ENCODE measurements at places on chromosomes 3 and 15. TPM values are rescaled to one million over a fixed set of nuclear protein-coding genes. Genes with fewer than 3 reads are reported as not detected.

GRCh38 chr3:141303481-141304223 is 64.7 kb upstream of the ZBTB38 start:
- DNase-seq, result peak; percentile 33
- H3K27me3 ChIP-seq, result peaks cover 28% of the 10 kb centered on the region
- H3K27ac ChIP-seq, result no peak overlapping the region
- H3K4me3 ChIP-seq, result no peak overlapping the region
- H3K4me1 ChIP-seq, result peaks cover 4% of the 10 kb centered on the region

- H3K4me3 ChIP-seq, result no peak overlapping the region
- DNase-seq, result no peak
- no peaks in the 10 kb centered on the region for H3K27me3 ChIP-seq
- no peak overlapping the region for H3K27ac ChIP-seq
Observed at GRCh38 chr15:60425461-60425860, 27.7 kb upstream of the ANXA2 start.

DNA sequence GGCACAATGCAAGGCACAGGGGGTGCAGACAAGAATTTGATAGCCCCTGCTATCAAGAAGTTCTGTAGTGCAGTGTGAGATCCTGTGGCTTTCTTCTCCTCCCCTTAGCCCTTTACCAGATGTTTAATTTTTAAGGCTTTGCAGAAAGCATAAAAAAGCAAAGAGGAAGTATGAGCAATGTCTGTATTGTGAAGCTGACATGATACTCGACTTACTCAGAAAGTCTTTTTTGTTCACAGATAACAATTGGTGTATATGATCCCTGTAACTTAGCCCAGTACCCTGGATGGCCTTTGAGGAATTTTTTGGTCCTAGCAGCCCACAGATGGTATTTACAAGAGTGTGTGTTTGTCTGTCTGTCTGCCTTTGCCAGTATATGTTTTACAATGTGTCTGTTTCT is 58.9 kb downstream of the ATG7 start:
- DNase-seq, result no peak
- no peaks in the 10 kb centered on the region for H3K27me3 ChIP-seq
- no peaks in the 10 kb centered on the region for H3K4me1 ChIP-seq
- no peak overlapping the region for H3K4me3 ChIP-seq
- H3K27ac ChIP-seq, result no peak overlapping the region

GRCh38 chr15:62444104-62445022 is 279.3 kb upstream of the C2CD4B start:
- H3K36me3 ChIP-seq, result no peaks in the 10 kb centered on the region
- H3K4me3 ChIP-seq, result no peak overlapping the region
- no peak for DNase-seq
- H3K27me3 ChIP-seq, result no peaks in the 10 kb centered on the region

- peak; percentile 22 for DNase-seq
- no peaks in the 10 kb centered on the region for H3K36me3 ChIP-seq
- H3K4me1 ChIP-seq, result peaks cover 61% of the 10 kb centered on the region
- H3K27ac ChIP-seq, result no peak overlapping the region
- H3K4me3 ChIP-seq, result peak overlapping the region; percentile 85
Observed at GRCh38 chr3:99637368-99638111, 854 bp upstream of the COL8A1 start.

DNA sequence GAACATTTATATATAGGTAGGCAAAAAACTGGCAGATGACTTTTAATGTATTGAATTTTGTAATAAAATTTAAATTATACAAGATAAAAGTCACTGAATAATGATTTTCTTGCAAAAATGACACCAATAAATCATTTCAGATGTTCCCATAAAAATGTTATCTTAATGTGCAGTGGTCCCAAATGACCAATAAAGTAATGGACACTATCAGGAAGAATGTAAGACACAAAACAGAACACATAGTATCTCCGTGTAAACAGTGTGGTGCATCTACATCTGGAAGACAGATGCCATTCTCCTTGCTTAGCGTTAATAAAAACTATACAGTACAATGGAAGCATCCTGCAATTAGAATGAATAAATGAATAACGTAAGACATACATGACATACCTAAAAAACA is 41.5 kb downstream of the FGF7 start:
- H3K4me1 ChIP-seq, result no peaks in the 10 kb centered on the region
- no peaks in the 10 kb centered on the region for H3K27me3 ChIP-seq
- no peaks in the 10 kb centered on the region for H3K36me3 ChIP-seq
- no peak overlapping the region for H3K27ac ChIP-seq

DNA sequence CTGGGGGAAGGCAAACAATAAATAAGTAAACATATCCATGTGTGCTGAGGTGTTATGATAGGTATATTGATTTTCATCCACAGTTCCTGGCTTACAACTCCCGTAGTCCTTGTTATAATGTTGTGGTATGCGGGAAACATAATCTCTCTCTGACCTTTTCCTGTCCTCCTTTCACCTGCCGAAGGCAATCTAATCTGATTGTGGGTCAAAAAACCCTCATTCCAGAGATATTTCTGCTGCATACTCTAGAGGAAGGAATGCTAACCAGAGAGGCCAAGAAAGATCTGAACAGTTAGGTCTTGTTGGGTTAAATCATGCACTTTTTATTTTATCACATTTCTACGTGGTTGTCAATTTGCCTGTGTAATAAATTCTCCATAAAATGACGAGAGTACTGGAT is 383.6 kb upstream of the SEMA6D start:
- DNase-seq, result no peak
- no peak overlapping the region for H3K27ac ChIP-seq
- H3K4me3 ChIP-seq, result no peak overlapping the region
- H3K4me1 ChIP-seq, result peaks cover 12% of the 10 kb centered on the region
- H3K36me3 ChIP-seq, result no peaks in the 10 kb centered on the region
- peaks cover 6% of the 10 kb centered on the region for H3K27me3 ChIP-seq

GRCh38 chr3:42588625-42589024 is 2.0 kb upstream of the SS18L2 start:
- no peaks in the 10 kb centered on the region for H3K27me3 ChIP-seq
- H3K36me3 ChIP-seq, result peaks cover 19% of the 10 kb centered on the region
- no peak for DNase-seq
- H3K4me3 ChIP-seq, result no peak overlapping the region
- H3K27ac ChIP-seq, result no peak overlapping the region

DNA sequence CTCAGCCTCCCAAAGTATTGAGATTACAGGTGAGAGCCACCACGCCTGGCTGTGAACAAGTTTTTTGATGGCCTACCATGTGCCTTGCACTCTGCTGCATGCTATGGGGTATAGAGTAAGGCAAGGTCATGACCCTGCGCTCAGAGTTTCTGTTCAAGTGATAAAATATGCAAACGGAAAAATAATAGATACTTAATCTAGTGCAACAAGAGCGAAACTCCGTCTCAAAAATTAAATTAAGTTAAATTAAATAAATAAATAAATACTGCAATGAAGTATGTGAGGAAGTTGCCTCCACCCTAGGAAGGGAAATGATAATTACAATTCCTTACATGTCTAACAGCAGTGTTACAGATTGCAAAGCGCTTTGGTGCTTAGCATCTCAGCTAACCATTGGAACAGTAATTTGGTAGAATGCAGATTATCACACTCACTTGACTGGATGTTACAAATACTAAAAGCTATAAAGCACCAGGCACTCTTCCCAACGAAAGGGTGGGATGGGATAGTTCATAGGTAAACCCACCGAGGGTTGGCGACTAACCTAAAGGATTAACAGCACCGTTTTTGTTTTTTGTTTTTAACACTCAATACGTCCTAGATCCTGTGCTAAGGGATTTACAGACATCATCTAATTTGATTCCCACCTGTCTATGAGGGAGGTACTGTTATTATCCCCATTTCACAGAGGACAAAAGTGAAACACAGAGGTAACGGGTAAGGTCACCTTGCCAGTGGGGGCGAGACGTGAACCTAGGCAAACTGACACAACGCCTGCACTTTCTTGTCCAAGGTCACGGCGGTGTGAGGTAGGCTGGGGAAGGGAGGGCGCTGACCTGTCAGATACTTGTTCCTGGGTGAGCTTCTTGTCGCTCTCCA is 793 bp upstream of the FANCD2 start:
- peak overlapping the region; percentile 98 for H3K4me3 ChIP-seq
- no peak for DNase-seq
- H3K27me3 ChIP-seq, result no peaks in the 10 kb centered on the region
- peaks cover 6% of the 10 kb centered on the region for H3K4me1 ChIP-seq
- peak overlapping the region; percentile 97 for H3K27ac ChIP-seq
- peaks cover 33% of the 10 kb centered on the region for H3K36me3 ChIP-seq

DNA sequence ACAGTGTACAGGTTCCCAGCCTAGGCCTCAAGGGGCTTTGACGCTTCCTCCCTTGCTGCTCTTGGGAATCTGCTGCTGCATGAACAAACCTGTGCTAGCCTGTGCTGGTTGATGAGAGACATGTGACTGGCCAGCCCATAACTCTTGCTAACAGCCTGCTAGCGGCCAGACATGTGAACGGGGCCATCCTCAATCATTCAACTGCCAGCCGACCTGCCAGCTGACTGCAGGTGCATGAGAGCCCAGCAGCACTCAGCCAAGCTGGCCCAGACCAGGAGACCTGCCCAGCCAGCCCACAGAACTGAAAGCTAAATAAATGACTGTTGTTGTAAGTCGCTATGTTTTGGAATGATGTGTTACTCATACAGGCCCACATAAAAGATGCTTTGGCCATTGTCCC is 82.4 kb upstream of the DLG1 start:
- peaks cover 9% of the 10 kb centered on the region for H3K4me1 ChIP-seq
- no peak for DNase-seq

GRCh38 chr3:157088601-157089454 is 71.1 kb downstream of the CCNL1 start:
- DNase-seq, result peak; percentile 94
- peaks cover 43% of the 10 kb centered on the region for H3K4me1 ChIP-seq
- H3K4me3 ChIP-seq, result peak overlapping the region; percentile 64
- H3K27ac ChIP-seq, result peak overlapping the region; percentile 92

DNA sequence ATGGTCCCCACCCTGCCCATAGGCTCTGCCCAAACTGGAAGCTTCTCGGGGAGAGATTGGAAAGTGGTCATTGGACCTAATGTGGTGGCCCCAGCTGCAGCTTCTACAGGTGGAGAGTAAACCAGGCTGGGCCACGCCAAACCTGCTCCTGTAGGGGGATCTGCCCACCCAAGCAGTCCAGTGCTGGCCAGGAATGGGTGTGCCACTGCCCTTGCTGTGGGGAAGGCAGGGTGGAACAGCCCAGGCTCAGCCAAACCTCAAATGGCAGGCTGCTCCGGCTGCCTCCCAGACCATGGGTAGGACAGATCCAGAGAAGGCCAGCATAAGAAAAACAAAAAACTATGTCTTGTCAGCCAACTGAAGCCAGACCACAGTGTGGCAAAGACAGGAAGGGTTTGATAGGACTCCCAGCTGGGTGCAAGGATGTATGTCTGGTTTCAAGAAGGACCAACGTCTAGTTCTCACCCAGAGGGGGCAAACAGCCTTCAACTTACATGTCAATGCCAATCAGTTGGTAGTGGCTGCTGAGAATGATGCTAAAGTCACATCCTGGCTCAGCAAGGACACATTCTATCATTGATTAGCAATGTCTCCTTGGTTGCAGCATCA is 267.3 kb downstream of the UACA start:
- no peaks in the 10 kb centered on the region for H3K27me3 ChIP-seq
- H3K4me1 ChIP-seq, result peaks cover 5% of the 10 kb centered on the region
- no peak overlapping the region for H3K4me3 ChIP-seq

- peaks cover 23% of the 10 kb centered on the region for H3K4me1 ChIP-seq
- H3K36me3 ChIP-seq, result peaks cover 37% of the 10 kb centered on the region
- peaks cover 8% of the 10 kb centered on the region for H3K27me3 ChIP-seq
- H3K4me3 ChIP-seq, result no peak overlapping the region
- no peak for DNase-seq
- H3K27ac ChIP-seq, result peak overlapping the region; percentile 91
Observed at GRCh38 chr15:84638103-84638502, 16.0 kb downstream of the WDR73 start.

GRCh38 chr3:46576879-46577278 is 10.8 kb upstream of the LRRC2 start:
- H3K4me3 ChIP-seq, result peak overlapping the region; percentile 86
- no peaks in the 10 kb centered on the region for H3K27me3 ChIP-seq
- peak; percentile 82 for DNase-seq
- H3K36me3 ChIP-seq, result peaks cover 43% of the 10 kb centered on the region
- H3K27ac ChIP-seq, result peak overlapping the region; percentile 100
- H3K4me1 ChIP-seq, result peaks cover 66% of the 10 kb centered on the region

DNA sequence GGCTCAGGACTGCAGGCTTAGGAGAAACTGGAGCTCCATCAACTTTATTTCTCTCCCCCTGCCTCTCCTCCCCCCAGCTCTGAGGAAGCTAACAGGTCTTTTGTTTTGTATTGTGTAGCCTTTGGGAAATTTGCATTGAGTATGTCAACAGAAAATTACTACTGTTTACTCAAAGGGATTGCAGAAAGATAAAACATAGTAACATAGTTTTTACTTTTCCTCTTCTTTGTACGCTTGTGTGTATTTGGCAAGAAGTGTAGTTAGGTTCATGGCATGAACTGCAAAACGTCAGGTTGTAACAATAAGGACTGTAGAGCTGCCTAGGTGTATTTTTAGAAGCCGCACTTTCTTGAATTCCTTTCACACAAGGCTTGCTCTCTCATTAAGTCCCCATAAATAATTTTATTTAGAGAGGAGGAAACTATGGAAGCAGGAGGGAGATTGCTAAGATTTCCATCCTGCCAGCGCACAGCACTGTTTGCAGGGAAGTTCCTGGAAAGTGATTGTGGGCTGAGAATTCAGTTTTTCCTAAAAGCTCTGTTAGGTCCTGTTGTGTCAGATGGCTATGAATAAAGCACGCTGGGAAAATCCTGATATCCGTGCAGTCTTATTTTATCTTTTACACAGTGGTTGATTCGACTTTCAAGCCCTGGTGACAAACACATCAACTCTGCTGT is 21.1 kb upstream of the SATB1 start:
- H3K27me3 ChIP-seq, result peaks cover 12% of the 10 kb centered on the region
- H3K27ac ChIP-seq, result peak overlapping the region; percentile 64
- H3K4me3 ChIP-seq, result peak overlapping the region; percentile 87
- peaks cover 33% of the 10 kb centered on the region for H3K4me1 ChIP-seq

ARGFX gene
- not detected for total RNA-seq

XCR1 gene
- total RNA-seq, result 0.02 TPM

ABHD6 gene
- total RNA-seq, result 6.3 TPM

RASGRF1 gene
- total RNA-seq, result 0.85 TPM

OCA2 gene
- total RNA-seq, result 0.27 TPM

ZIC4 gene
- total RNA-seq, result 1.9 TPM

Measured in WTC11 (cell line).